Renal pelvis (tissue), 12 donors: ENCODE measurements at places on chromosomes 4 and X.
A peak's percentile ranks its signal among the peaks of the same experiment; 100 is the strongest.

DNA sequence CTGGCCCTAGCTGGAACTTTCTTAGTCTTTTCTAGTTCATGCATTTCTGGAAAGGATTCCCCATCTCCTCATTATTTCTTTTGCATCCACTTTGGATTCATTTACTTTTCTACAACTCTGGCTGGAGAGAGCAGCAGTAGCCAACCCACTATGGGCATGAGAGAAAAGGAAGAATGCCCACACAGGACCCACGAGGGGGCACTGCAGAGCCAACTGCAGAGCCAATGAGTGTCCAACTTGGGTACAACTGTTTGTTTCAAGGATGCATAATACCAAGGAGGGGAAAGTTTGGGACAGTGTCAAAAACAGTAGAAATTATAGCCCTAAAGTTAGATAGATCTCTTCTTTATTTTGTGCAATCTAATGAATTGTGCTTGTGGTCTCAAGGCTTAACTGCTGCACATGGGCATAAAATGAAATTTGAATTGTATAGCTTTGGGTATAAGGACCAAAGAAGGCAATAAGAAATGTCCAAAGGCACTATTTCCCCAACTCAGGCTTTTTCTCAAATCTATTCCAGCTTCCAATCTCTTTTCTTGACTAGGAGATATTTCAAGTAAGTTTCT is 230.6 kb downstream of the NSUN7 start:
- DNase-seq: no peak

GRCh38 chrX:110167952-110168451 is 149.9 kb downstream of the AMMECR1 start:
- no peak for DNase-seq

- DNase-seq: no peak
Observed at GRCh38 chr4:186669735-186670134, 53.9 kb downstream of the FAT1 start.

GRCh38 chr4:183788308-183788905 is 116.7 kb upstream of the STOX2 start:
- DNase-seq: no peak

- peak; percentile 12 for DNase-seq
Observed at GRCh38 chrX:72395237-72395636, 89.5 kb upstream of the CITED1 start.
